ENCODE measurements at places on chromosomes 5 and 9.

DNA sequence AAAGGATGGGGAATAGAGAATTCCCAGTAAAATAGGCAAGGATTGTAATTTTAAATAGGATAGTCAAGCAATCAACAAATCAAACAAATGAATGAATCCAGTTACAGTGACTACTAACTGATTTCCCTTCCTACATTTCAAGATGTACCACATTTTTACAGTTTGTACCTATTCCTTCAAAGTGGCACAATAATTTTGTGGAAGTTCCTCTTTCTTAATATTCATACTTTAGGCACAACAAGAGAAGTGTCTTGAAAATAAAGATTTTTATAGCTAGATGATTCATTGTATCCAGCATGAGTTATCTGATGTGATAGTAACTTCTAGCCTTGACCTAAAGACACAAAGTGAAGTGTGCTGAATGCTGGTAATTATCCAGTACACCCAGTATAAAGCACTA lies 122.2 kb upstream of the ACOT12 start:
- DNase-seq = no peak

- DNase-seq = no peak
Observed at GRCh38 chr5:178201221-178201926, 3.0 kb upstream of the HNRNPAB start.

GRCh38 chr5:122532035-122532434 lies 220.0 kb downstream of the SNCAIP start:
- DNase-seq = no peak

- DNase-seq = no peak
Observed at GRCh38 chr9:99073985-99074901, 30.7 kb upstream of the TGFBR1 start.

- no peak for DNase-seq
Observed at GRCh38 chr5:123874600-123875201, 362.7 kb downstream of the CSNK1G3 start.

- no peak for DNase-seq
Observed at GRCh38 chr9:31418419-31418818, 966.0 kb upstream of the ACO1 start.

GRCh38 chr5:75002271-75002670 lies 50.1 kb downstream of the GCNT4 start:
- no peak for DNase-seq

GRCh38 chr5:91176288-91177016 lies 206.7 kb downstream of the ARRDC3 start:
- no peak for DNase-seq

DNA sequence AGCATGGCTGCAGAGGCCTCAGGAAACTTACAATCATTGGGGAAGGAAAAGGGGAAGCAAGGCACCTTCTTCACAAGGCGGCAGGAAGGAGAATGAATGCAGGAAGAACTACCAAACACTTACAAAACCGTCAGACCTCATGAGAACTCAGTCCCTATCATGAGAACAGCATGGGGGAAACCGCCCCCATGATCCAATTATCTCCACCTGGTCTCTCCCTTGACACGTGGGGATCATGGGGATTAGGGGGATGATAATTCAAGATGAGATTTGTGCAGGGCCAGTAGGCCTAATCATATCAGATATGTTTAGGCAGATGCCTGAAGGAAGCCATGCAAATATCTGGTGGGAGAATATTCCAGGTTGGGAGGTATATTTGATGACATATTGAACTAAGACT lies 1176.4 kb upstream of the CDH18 start:
- DNase-seq = no peak

DNA sequence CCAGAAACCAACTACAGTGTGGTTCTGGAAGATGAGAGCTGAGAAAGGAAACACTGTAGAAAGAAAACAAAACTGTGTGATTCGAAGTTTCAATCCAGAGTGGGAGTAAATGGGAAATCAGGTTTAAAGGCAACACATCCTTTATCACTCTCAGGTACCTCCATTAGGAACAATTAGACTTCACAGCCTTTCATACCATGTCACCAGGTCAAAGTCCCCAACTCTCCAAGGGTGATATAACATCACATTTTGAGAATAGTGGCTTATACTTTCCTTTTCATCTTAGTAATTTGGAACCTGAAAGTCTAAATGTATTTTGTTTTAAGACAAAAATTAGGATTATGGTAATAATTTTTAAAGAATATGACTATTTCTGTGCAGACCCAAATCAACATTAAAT lies 194.9 kb upstream of the WWC1 start:
- DNase-seq = no peak
